Motor neuron (in vitro differentiated cells): ENCODE measurements at places on chromosomes 16 and 17. TPM values are rescaled to one million over a fixed set of nuclear protein-coding genes. Genes with fewer than 3 reads are reported as not detected.

Gene GAN
- 9.9 and 10.5 TPM in 2 replicates for total RNA-seq

Gene KRTAP4-3
- not detected in 2 replicates for total RNA-seq

Gene MYH13
- 0.05 and 0.09 TPM in 2 replicates for total RNA-seq

Gene TBC1D16
- 29.9 TPM in 2 replicates for total RNA-seq

Gene ST6GALNAC1
- 0.47 TPM in 1 of 2 replicates, not detected in the other for total RNA-seq

Gene CA5A
- not detected in 2 replicates for total RNA-seq

Gene KRTAP2-1
- total RNA-seq, result 0.71 TPM in 1 of 2 replicates, not detected in the other

Gene BAIAP3
- 0.34 and 1.4 TPM in 2 replicates for total RNA-seq

Gene AARSD1
- 57.2 and 61.3 TPM in 2 replicates for total RNA-seq

Gene KRTAP9-4
- not detected in 2 replicates for total RNA-seq

Gene SLC5A11
- total RNA-seq, result not detected in 2 replicates

Gene C1QL1
- total RNA-seq, result 3.2 and 3.4 TPM in 2 replicates

Gene SULT1A4
- 0.52 and 0.87 TPM in 2 replicates for total RNA-seq

Gene GPR179
- total RNA-seq, result 1.5 and 1.9 TPM in 2 replicates

Gene STAT5A
- 1.8 and 2.0 TPM in 2 replicates for total RNA-seq

Gene HS3ST3B1
- total RNA-seq, result 96.9 and 97.1 TPM in 2 replicates

Gene TP53TG3C
- total RNA-seq, result not detected in 2 replicates

Gene PRSS27
- total RNA-seq, result 2.2 and 6.1 TPM in 2 replicates

Gene CIITA
- total RNA-seq, result 0.64 and 0.71 TPM in 2 replicates

Gene P2RX1
- 0.27 and 1.7 TPM in 2 replicates for total RNA-seq

Gene TM4SF5
- total RNA-seq, result not detected in 2 replicates

Gene SLC6A2
- total RNA-seq, result 1.3 and 1.5 TPM in 2 replicates

Gene LRRC36
- total RNA-seq, result not detected in 2 replicates

Gene ADGRG3
- total RNA-seq, result 0.10 TPM in 1 of 2 replicates, not detected in the other

Gene TEDC2
- total RNA-seq, result 0.61 and 1.3 TPM in 2 replicates

Gene BBS2
- total RNA-seq, result 49.5 and 55.5 TPM in 2 replicates

Gene PRAC2
- not detected in 2 replicates for total RNA-seq

Gene SGSH
- total RNA-seq, result 56.6 and 59.6 TPM in 2 replicates

Gene MYCBPAP
- total RNA-seq, result 0.71 and 0.94 TPM in 2 replicates

Gene HES7
- total RNA-seq, result 2.9 and 3.3 TPM in 2 replicates

Gene RNF135
- total RNA-seq, result 0.26 and 0.60 TPM in 2 replicates

Gene NLE1
- 18.0 and 21.5 TPM in 2 replicates for total RNA-seq

Gene SRL
- 0.31 and 0.33 TPM in 2 replicates for total RNA-seq

Gene KCNJ16
- total RNA-seq, result 0.53 and 0.62 TPM in 2 replicates

Gene CNTROB
- total RNA-seq, result 38.7 and 39.6 TPM in 2 replicates

Gene ALOX12
- 0.31 and 0.38 TPM in 2 replicates for total RNA-seq

Gene SCNN1G
- 0.05 TPM in 1 of 2 replicates, not detected in the other for total RNA-seq

Gene NACA2
- total RNA-seq, result 0.25 and 0.27 TPM in 2 replicates
